Activated T-helper 9 cell treated with anti-CD3 and anti-CD28 coated beads, Interleukin-2, amount 50 U/mL, for 16 hours (primary cell): ENCODE measurements at places on chromosomes 6 and 20.

- no peak for DNase-seq
Observed at GRCh38 chr6:9943986-9944385, 470.9 kb downstream of the TFAP2A start.

DNA sequence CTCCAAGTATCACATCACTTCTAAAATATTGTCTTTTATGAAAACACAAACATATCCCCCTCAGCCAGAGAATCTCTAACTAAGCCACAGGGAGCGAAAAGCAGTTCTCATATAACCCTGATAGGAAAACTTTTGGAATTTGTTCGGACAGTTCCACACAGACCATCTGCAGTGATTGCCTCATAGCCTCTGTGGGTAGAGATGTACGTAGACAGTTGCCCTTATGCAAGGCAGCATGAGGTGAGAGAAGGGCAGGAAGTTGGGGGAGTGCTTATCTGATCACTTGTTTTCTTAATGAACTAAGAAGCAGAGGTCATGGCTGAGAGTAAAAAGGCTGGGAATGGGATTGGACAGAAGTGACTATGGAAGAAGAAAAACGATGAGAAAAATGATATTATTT, 39.6 kb downstream of the SLC23A2 start:
- no peak for DNase-seq

DNA sequence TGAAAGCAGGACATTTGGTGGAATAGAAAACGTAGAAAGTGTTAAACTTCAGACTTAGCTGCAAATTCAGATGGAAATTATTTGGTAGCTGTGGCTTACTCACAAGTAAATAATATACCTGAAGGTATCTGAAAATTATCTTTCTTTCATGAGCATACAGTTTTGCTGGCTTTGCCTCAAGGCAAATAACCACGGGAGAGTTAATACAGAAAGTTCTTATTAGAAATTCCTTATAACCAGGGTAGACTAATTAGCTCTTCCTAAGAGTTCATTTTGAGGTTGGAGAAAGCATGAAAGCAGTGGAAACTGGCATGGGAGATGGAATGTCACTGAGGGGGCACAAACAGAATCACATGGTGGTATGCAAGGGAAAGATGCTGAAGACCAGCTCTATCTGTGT, 217.5 kb downstream of the CD83 start:
- no peak for DNase-seq

DNA sequence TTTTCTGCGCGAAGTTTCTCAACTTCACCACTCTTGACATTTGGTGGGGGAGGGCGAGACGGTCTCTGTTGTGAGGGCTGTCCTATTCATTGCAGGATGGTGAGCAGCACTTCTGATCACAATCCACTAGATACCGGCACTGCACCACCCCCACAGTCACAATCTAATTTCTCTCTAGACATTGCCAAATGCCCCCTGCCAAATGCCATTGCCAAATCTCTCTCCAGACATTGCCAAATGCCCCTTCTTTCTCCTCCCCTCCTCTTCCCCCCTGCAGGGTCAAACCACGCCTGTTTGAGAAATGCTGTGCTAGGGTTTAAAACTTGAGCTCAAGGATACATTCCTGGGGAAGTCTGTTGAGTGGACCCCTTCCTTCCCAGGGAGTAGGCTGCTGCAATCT, 603.5 kb upstream of the CDH4 start:
- no peak for DNase-seq

DNA sequence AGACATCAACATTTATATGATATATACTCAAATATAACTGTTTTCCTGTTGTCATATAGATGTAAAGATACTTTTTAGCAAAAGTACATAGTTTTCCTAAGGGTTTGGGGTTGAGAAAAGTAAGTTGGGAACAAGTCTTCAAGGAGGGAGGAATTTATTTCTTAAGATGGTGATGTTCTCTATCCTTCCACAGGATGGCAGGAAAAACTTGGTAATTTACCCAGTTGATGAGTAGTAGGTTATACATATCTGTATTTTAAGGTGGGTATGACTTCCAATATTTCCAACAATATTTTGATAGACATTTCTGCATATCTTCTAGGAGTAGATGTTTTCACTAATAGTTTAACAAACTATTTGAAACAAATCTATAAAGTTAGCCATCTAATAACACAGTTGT, 254.4 kb downstream of the RIMS1 start:
- DNase-seq = no peak

DNA sequence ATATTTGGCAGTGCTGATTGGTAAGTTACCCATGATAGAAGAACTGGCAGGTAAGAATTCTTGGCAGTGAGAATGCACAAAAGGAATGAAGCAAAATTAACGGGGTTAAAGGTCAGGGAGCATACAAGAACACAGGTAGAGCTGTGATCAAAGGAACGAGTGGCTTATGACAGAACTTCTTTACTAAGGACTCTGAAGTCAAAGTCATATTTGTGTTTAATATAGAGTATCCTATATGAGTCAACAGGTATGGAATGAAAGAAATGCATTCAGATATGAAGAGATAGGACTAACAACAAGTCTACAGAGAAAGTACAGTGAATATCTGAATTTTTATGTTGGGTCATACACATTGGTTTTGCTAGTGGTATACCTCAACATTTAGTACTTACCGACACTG, 209.0 kb upstream of the CITED2 start:
- no peak for DNase-seq

DNA sequence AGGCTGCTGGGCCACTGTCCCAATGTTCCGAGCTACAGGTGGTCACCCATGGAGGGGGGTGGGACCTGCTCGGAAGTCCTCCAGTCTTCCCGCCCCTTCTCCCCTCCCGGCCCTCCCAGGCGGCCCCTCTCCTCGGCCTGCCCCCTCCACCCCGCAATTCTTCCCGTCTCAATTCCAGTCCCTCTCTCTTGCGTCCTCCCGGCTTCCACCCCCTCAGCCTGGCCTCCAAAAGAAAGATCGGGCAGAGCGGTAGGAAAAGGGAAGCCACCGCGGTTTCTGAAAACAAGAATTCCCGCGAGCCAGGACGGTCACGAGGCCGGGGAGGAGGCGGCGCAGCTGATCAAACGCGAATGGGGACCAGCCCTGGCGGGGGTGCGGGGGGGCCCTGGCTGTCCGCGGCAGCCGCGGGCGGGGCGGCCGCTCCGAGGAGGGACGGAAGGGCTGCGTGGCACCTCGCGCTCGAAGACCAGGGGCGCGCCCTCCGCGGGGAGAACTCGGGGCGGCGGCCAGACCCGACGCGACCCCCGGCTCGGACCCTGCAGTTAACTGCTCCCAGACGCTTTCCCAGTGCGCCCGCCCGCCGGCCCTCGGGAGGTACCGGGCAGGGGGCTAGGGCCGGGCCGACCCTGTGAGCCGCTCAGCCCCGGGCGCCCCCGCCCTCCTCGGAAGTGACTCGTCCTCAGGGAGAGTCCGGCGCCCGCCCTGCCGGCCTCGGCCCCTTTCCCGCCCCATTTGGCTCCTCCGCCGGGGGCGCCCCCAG, 1.0 kb downstream of the PXDC1 start:
- no peak for DNase-seq

GRCh38 chr20:60036746-60037499, 78.7 kb downstream of the CDH26 start:
- no peak for DNase-seq

DNA sequence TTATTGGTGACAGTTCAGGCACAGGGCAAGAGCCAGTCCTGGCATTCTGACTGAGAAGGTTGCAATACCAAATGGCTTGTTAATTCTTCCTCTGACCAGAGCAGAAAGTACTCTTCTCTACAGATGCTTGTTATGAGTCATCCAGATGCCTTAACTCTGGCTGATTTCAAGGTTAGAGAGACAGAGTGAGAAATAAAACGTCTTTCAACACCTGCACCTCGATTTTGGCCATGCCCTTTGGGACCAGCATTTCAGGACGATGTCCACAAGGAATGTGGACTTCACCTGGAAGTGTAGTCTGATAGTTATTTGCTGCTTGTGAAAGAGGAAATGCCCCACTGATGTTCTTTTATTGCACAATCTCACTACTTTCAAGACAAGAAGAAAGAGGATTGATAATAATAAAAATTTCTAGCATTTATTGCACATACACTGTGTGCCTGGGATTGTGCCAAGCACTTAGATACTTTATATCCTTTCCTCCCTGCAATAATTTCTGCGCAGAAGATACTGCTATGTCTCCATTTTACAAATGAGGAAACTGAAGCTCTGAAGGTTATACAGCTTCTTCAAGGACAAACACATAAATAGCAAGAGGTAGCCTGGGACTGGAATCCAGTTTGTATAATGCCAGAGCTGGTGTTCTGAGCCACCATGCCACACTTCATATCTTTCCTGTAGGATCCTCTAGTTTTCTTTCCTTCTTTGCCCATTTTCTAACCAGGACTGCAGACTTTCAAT, 33.5 kb upstream of the MCM3 start:
- no peak for DNase-seq

GRCh38 chr20:49964964-49965780, 17.6 kb upstream of the SNAI1 start:
- DNase-seq = no peak

- no peak for DNase-seq
Observed at GRCh38 chr20:59561228-59561605, 43.1 kb upstream of the PHACTR3 start.

DNA sequence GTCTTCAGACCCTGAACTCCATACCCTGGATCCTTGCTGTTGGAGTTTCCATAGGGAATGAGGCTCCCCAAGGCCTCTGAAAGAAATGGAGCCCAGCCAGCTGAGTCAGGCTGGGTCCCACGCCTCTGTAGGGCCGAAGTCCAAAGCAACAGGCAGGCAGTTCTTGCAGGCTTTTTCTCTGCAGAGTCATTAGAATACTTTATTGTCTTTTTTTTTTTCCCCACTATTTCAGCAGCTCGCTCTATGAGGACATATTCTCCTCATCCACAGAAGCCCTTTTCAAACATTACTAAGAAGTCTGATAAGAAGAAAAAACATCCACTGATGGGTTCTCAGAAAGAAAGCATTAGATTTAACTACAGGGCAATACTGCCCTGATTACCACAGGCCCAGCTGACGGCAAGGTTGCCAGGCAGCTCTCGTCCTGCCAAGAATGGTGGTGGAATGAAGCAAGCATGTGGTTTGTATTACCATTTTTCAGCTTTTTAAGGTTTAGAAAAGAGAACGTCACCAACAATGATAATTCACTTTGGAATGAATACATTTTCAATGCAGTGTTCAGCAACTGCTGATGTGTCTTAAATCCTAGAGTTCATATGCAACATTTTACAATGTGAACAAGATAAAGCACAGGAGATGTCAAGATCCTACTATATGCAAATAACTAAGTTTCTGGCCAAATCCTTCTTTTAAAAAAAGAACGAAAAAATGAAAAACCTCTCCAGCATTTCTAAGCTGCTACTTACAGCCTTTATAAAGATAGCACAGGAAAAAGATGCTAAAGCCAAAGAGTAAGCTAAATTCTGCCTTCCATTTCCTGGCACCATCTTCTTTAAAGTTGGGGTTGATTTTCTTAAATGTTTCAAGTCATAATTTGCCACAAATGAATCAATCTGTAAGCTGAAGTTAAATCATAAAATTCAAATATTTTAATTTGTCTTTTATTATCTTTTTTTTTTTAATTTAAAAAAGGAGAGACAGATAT, 223.6 kb upstream of the CITED2 start:
- no peak for DNase-seq

DNA sequence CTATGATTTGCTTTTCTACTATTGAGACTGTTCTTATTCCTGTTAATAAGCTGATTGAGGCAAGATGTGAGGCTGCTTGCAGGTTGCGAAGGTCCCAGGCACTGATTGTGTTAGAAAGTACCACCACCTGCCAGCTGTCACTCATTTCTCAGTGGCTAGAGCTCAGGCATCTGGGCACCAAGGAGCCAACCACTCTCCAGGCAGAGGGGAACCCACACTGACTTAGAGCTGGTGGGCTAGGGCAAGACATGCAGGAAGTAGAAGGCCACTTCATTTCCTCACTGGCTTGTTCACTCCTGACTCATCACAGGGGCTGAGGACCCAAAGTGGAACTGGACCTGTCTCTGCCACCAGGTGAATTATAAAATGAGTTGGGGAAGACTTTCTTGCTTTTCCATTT, 7.8 kb upstream of the DLL1 start:
- DNase-seq = no peak

DNA sequence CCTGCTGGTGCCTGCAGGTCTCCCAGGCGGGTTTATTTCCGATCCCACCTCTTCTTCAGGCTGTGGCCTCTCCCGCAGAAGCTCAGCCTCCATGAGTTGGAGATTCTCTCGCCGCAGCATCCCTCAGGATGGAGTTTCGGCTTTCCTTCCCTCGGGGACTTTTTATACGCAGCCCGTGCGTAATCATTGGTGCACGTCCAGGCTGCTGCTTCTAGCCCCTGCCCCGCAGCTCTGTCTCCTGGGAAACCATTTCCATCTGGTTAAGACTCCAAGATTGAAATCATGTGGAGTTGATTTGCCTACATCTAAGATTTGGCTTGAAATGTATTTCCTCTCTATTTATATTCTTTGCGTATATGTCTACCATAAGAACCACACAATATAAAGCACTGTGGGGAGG, 46.7 kb upstream of the CARMIL1 start:
- no peak for DNase-seq
